Lower leg skin (tissue), 4 donors: ENCODE measurements at places on chromosomes 6 and 20. TPM values are rescaled to one million over a fixed set of nuclear protein-coding genes. Genes with fewer than 3 reads are reported as not detected.

Gene BANF2
- total RNA-seq, result not detected

Gene BIRC7
- total RNA-seq, result not detected

DNA sequence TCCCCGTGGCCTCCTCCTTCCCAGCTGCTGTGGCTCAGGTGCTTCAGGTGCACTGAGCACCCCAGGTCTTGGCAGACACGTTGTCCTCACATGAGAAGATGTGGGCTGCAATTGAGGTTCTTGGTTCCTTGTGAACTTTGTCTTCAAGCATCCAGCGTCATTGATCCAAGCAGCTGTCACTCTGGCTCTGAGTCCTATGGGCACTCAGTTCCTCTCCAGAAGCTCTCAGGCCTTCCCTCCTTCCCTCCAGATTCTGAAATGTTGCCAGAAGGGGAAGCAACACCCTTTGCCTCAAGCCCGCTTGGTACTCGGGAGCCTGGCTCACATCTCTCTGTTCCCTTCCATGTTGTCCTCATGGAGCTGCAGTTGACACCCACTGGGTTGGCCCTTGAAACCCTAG is 8.4 kb upstream of the MRGBP start:
- no peak for DNase-seq

GRCh38 chr6:26336355-26337198 is 28.4 kb upstream of the BTN3A2 start:
- no peak for DNase-seq

DNA sequence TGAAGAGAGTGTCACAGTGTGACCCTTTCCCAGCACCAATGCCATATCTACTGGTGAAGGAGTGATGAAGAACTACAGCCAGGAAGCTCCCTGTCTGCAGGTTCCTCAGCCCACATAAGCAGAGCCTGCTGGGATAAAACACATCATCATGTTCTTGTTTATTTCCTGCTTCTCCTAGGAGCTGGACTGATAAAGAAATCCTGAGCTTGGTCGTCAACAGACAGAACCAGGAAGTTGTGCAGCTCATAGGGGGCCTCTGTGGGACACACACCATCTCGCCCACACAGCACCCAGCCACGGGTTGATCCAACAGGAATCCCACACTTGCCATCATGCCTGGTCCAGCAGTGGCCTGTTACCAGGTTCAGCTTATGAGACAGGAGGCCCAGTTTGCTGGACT is 2.8 kb upstream of the CSTL1 start:
- no peak for DNase-seq

DNA sequence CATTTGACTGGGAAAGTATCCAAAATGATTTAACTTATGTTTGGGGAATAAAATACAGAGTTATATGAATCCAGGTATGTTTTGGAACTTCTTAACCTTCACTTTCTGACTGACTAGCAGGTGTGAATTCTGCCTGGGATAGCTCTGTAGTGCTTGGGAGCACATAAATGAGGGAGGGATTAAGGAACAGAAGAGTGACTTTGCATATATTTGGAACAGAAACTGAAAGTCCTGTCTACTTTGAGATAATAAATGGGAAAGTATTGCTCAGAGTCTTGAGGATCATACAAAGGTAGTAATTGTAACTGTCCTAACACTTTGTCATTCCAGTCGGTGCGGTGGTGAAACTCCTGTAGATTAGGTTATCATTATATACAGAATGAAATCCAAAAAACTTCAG is 317.6 kb downstream of the RIMS1 start:
- no peak for DNase-seq
